Activated T-helper 1 cell treated with anti-CD3 and anti-CD28 coated beads, Interleukin-12 subunit alpha, Interleukin-12 subunit beta, Interleukin-2, Interleukin-4 antibody, amounts not matched to agents 30 ng/mL and 10 ng/mL and 1 ng/mL, durations not matched to agents 14 hours and 24 hours and 36 hours (primary cell): ENCODE measurements at places on chromosomes 3 and 15. TPM values are rescaled to one million over a fixed set of nuclear protein-coding genes. Genes with fewer than 3 reads are reported as not detected.

DNA sequence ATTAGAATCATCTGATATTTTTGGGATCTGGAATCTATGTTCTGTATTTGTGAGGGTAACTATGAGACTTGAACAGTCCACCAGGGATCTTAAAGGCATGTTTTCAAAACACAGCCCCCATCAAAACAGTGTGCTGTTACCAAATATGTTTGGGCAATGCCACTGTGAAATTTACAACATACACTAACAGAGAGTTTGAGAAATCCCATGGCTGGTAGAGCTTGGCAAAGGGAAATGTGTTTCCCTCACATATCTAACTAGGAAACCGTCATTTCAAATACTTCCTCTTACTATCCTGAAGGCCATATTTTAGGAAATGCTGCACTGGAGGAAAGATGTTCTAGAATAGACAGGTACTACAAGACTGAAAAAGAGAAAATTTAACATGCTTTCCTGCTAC, 607.4 kb downstream of the FHIT start:
- no peaks in the 10 kb centered on the region for H3K36me3 ChIP-seq
- no peak for DNase-seq
- no peak overlapping the region for H3K4me3 ChIP-seq
- no peak overlapping the region for H3K27ac ChIP-seq

SETMAR gene
- total RNA-seq = 17.8 and 18.7 TPM in 2 replicates

GRCh38 chr3:150022381-150023238, 51.9 kb upstream of the PFN2 start:
- H3K27ac ChIP-seq = no peak overlapping the region
- no peak for DNase-seq

GRCh38 chr15:101464256-101464998, 25.1 kb downstream of the PCSK6 start:
- no peak overlapping the region for H3K4me3 ChIP-seq
- H3K27me3 ChIP-seq = peaks cover 4% of the 10 kb centered on the region
- DNase-seq = no peak
- H3K4me1 ChIP-seq = peaks cover 29% of the 10 kb centered on the region
- H3K27ac ChIP-seq = no peak overlapping the region
- H3K36me3 ChIP-seq = peaks cover 2% of the 10 kb centered on the region

GRCh38 chr3:64539451-64540196, 148.2 kb downstream of the ADAMTS9 start:
- DNase-seq = no peak
- H3K4me3 ChIP-seq = no peak overlapping the region
